ENCODE measurements at places on chromosomes 1 and 21. TPM values are rescaled to one million over a fixed set of nuclear protein-coding genes. Genes with fewer than 3 reads are reported as not detected.

FCRL6 gene
- polyA plus RNA-seq: not detected

ATP1A4 gene
- polyA plus RNA-seq: not detected

TLR5 gene
- not detected for polyA plus RNA-seq

PRAMEF6 gene
- not detected for polyA plus RNA-seq

DIRAS3 gene
- 8.0 TPM for polyA plus RNA-seq

AIRE gene
- not detected for polyA plus RNA-seq

RIMKLA gene
- polyA plus RNA-seq: 37.5 TPM

KLF17 gene
- polyA plus RNA-seq: not detected

LCK gene
- polyA plus RNA-seq: not detected

ANGPTL7 gene
- 0.12 TPM for polyA plus RNA-seq
